ENCODE measurements at places on chromosomes 6 and 20.
A peak's percentile ranks its signal among the peaks of the same experiment; 100 is the strongest.

DNA sequence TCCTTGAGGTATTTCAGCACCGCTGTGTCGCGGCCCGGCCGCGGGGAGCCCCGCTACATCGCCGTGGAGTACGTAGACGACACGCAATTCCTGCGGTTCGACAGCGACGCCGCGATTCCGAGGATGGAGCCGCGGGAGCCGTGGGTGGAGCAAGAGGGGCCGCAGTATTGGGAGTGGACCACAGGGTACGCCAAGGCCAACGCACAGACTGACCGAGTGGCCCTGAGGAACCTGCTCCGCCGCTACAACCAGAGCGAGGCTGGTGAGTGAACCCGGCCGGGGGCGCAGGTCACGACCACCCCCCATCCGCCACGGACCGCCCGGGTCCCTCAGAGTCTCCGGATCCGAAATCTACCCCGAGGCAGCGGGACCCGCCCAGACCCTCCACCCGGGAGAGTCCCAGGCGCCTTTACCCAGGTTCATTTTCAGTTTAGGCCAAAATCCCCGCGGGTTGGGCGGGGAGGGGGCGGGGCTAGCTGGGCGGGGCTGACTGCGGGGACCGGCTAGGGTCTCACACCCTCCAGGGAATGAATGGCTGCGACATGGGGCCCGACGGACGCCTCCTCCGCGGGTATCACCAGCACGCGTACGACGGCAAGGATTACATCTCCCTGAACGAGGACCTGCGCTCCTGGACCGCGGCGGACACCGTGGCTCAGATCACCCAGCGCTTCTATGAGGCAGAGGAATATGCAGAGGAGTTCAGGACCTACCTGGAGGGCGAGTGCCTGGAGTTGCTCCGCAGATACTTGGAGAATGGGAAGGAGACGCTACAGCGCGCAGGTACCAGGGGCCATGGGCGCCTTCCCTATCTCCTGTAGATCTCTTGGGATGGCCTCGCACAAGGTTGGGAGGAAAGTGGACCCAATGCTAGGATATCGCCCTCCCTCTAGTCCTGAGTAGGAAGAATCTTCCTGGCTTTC lies 693 bp downstream of the HLA-F start:
- no peaks in the 10 kb centered on the region for H3K4me1 ChIP-seq
- no peaks in the 10 kb centered on the region for H3K36me3 ChIP-seq
- no peak for DNase-seq
- H3K27me3 ChIP-seq, result peaks cover 82% of the 10 kb centered on the region
- peak overlapping the region; percentile 77 for H3K4me3 ChIP-seq

- peak overlapping the region; percentile 15 for H3K4me3 ChIP-seq
- peaks cover 30% of the 10 kb centered on the region for H3K4me1 ChIP-seq
- no peak overlapping the region for H3K27ac ChIP-seq
- peaks cover 5% of the 10 kb centered on the region for H3K36me3 ChIP-seq
- no peak for DNase-seq
Observed at GRCh38 chr6:30876039-30876730, 8.1 kb upstream of the DDR1 start.

- H3K4me1 ChIP-seq, result peaks cover 22% of the 10 kb centered on the region
- no peak for DNase-seq
- H3K27ac ChIP-seq, result peak overlapping the region; percentile 63
- no peaks in the 10 kb centered on the region for H3K27me3 ChIP-seq
- H3K36me3 ChIP-seq, result no peaks in the 10 kb centered on the region
Observed at GRCh38 chr6:108805611-108806167, 42.5 kb upstream of the ARMC2 start.

- no peak for DNase-seq
- H3K4me1 ChIP-seq, result no peaks in the 10 kb centered on the region
- H3K27me3 ChIP-seq, result peaks cover 21% of the 10 kb centered on the region
- H3K4me3 ChIP-seq, result no peak overlapping the region
- no peak overlapping the region for H3K27ac ChIP-seq
Observed at GRCh38 chr6:50143011-50143719, 93.4 kb upstream of the DEFB112 start.

GRCh38 chr6:161417717-161418462 lies 144.0 kb upstream of the AGPAT4 start:
- H3K27ac ChIP-seq, result peak overlapping the region; percentile 19
- H3K4me3 ChIP-seq, result no peak overlapping the region
- DNase-seq, result no peak

DNA sequence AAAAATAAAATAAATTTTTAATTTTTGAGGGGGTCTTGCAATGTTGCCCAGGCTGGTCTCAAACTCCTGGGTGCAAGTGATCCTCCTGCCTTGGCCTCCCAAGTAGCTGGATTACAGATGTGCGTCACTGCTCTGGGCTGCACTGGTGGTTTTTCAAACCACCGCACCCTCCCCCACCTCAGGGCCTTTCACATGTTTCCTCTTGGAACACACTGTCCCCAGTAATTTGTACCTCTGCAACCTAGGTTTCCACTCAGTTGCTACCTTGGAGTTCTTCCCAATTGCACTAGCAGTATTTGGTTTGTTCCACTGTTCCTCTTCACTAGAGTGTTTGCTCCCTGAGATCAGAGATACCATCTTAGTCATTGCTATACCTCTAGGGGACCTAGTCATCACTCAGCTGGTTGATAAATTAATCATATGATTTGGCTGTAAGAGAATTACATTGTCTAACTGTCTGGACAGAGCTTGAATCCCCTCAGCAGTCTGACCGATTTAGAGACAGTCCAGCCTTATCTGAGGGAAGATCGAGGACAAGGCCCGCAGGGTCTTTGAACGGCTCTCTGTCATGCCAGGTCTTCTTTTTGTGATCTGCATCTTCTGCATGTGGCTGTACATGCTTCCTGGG lies 32.0 kb downstream of the CEP43 start:
- peaks cover 66% of the 10 kb centered on the region for H3K36me3 ChIP-seq
- H3K27me3 ChIP-seq, result no peaks in the 10 kb centered on the region
- no peak overlapping the region for H3K27ac ChIP-seq
- H3K4me1 ChIP-seq, result no peaks in the 10 kb centered on the region

- no peak for DNase-seq
- H3K27ac ChIP-seq, result no peak overlapping the region
- no peaks in the 10 kb centered on the region for H3K27me3 ChIP-seq
- no peak overlapping the region for H3K4me3 ChIP-seq
- peaks cover 13% of the 10 kb centered on the region for H3K36me3 ChIP-seq
Observed at GRCh38 chr6:136897071-136897470, 25.0 kb upstream of the SLC35D3 start.

DNA sequence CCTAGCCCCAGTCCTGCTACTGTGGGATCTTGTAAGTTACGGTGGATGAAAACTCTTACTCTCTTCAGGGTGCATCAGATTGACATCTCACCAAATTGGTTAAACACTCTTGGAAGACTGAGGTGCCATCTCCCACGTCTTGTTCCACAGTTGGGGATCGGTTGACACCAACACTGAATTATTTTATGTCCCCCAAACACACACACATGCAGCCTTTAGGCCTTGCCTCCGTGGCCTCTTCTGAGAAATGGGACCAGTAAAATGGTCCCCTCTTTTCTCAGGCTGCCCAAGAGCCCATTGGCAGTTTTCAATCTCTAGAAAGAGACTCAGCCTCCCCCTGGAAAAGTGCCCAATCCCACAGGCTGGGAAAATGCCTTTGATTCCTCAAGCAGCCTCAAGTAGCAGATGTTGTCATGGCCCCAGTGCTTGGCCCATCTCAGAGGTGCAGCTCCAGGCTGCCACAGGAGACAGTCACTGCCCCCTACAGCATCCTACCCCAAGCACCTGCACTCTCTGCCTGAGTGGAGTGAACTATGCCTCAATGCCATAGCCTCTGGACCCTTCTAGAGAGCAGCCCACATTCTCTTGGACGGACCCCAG lies 163.9 kb downstream of the ANKRD60 start:
- H3K27ac ChIP-seq, result no peak overlapping the region
- peaks cover 27% of the 10 kb centered on the region for H3K27me3 ChIP-seq
- no peaks in the 10 kb centered on the region for H3K4me1 ChIP-seq
- H3K36me3 ChIP-seq, result no peaks in the 10 kb centered on the region
- H3K4me3 ChIP-seq, result no peak overlapping the region
- peak; percentile 13 for DNase-seq

GRCh38 chr6:42316981-42317380 lies 99.3 kb upstream of the MRPS10 start:
- no peaks in the 10 kb centered on the region for H3K36me3 ChIP-seq
- H3K27me3 ChIP-seq, result no peaks in the 10 kb centered on the region
- no peak overlapping the region for H3K4me3 ChIP-seq
- peaks cover 20% of the 10 kb centered on the region for H3K4me1 ChIP-seq
- no peak for DNase-seq

- peaks cover 3% of the 10 kb centered on the region for H3K27me3 ChIP-seq
- DNase-seq, result no peak
- peaks cover 18% of the 10 kb centered on the region for H3K4me1 ChIP-seq
- no peaks in the 10 kb centered on the region for H3K36me3 ChIP-seq
- no peak overlapping the region for H3K27ac ChIP-seq
Observed at GRCh38 chr6:84549917-84550316, 214.5 kb downstream of the TBX18 start.

GRCh38 chr20:49452011-49452482 lies 30.4 kb downstream of the KCNB1 start:
- no peaks in the 10 kb centered on the region for H3K36me3 ChIP-seq
- H3K4me1 ChIP-seq, result peaks cover 10% of the 10 kb centered on the region
- H3K27ac ChIP-seq, result no peak overlapping the region
- H3K27me3 ChIP-seq, result peaks cover 35% of the 10 kb centered on the region

DNA sequence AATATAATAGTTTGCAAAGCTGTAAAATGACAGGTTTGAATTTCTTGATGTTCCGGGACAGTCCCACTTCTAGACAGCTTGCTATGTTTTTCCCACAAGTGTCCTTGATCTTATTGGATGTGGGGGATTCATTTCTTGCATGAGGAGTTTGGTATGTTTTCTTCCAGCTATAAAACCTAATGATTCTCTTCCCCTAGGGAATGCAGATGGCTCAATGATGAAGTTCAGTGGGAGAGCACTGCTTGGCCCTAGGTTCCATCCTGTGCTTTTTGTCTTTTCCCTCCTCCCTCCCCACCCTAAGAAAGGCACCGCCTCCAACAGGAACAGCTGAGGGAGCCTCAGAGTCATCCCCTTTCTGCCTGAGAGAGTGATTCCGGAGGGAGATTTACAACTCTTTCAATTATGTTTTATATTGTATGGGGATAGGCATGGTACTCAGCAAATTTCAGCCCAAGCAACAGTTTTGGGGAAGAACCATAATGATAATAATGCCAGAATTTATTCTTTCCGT lies 149.2 kb downstream of the PHACTR1 start:
- H3K27me3 ChIP-seq, result peaks cover 11% of the 10 kb centered on the region
- no peak overlapping the region for H3K4me3 ChIP-seq
- no peaks in the 10 kb centered on the region for H3K36me3 ChIP-seq
- H3K27ac ChIP-seq, result no peak overlapping the region

DNA sequence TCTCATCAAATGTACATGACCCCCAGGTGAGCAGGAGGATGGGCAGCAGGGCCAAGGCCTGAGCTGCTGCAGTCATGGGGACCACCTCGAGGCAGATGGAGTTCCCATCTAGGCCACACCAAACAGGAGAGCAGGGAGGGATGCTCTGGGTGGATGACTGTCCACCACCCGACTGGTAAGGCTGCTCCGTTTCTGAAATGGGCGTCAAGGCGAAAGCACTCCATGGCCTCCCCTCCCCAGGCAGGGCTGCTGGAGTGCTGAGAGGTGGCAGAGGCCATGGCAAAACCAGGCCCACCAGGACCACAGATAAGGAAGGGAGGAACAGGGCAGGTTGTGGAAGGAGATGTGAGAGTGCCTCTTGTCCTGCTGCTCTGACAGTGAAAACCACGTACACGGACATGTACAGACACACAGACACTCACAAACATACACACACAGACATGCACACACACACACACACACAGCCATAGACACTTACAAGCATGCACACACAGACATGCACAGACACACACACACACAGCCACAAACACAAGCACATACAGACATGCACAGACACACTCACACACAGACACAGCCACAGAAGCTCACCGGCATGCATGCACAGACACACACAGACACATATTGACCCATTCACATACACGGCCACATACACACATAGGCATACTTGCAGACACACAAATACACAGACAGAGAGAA lies 93.2 kb downstream of the PSMG4 start:
- H3K27ac ChIP-seq, result peak overlapping the region; percentile 2
- no peak for DNase-seq
- no peaks in the 10 kb centered on the region for H3K27me3 ChIP-seq
- peaks cover 89% of the 10 kb centered on the region for H3K4me1 ChIP-seq

- H3K27ac ChIP-seq, result no peak overlapping the region
- DNase-seq, result no peak
- H3K4me3 ChIP-seq, result peak overlapping the region; percentile 52
- peaks cover 3% of the 10 kb centered on the region for H3K36me3 ChIP-seq
- no peaks in the 10 kb centered on the region for H3K27me3 ChIP-seq
Observed at GRCh38 chr6:144660561-144661115, 375.5 kb downstream of the UTRN start.

- no peaks in the 10 kb centered on the region for H3K27me3 ChIP-seq
- no peak for DNase-seq
- H3K36me3 ChIP-seq, result no peaks in the 10 kb centered on the region
- no peak overlapping the region for H3K4me3 ChIP-seq
- no peak overlapping the region for H3K27ac ChIP-seq
Observed at GRCh38 chr20:43901296-43901695, 13.4 kb upstream of the TOX2 start.

Data from type B pancreatic cell (in vitro differentiated cells).